ENCODE measurements at places on chromosomes 5 and 9.

GRCh38 chr9:676780-677438, 164.6 kb upstream of the DMRT1 start:
- no peak for DNase-seq

- DNase-seq, result no peak
Measured at GRCh38 chr9:130408669-130409068, 36.1 kb upstream of the ASS1 start.

DNA sequence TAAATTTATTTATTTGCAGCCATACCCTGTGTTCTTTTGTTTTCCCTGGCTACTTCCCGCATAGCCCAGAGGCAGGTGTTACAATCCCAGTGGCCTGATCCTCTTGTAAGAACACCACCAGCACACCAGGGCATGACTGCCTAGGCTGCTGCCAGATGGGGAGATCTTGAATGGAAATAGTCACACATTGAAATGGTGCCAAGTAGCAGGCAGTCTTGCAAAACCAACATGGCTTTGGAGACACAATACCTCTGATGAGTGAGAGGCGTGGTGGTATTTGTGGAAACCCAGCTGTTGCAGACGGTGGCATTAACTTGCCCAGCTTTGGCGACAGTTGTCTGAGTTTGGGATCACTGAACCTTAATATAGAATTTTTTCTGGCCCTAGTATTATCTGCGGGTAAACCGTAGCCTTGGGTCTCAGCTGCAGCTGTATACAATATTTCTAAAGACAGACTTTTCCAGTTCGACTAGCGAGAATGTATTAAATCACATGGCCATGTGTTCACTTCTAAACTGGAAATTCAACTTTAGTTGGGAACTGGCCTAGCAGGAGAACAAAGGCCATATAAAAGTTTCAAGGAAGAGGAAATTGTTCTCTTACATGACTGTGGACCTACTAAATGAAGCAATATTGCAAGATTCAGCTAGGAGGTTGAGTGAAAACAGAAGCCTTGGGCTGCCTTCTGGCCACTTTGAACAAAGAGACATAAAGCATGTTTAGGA, 277.0 kb downstream of the SMARCA2 start:
- no peak for DNase-seq

DNA sequence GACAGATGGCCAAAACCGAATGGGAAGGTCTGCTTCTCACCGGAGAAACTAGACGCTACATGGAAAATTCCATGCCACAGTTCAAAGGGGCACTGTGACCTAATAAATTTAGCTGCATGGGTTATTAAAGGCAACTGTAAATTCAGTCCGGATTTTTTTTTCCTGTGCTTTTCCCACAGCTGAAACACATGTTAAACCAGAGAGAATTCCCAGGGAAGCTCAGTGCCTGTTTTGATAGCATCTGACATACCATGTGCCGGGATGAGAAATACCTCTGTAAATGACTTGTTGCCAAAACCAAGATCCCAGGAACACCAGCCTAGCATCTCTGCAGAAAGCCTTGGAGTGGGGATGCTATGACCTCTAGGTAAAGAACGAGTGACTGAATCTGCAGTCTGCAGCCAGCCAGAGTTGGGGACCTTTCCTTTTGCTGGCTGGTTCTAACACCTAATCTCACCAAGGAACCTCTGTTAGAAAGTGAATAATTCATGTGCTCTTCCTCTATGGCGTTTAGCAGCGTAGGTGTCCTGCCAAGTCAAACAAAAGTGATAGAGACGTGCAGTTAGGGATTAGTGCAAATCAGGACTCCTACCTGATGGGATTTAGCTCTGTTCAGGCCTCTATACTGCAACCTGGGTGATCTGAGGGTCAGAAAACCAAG, 77.9 kb downstream of the SLIT3 start:
- DNase-seq, result no peak

DNA sequence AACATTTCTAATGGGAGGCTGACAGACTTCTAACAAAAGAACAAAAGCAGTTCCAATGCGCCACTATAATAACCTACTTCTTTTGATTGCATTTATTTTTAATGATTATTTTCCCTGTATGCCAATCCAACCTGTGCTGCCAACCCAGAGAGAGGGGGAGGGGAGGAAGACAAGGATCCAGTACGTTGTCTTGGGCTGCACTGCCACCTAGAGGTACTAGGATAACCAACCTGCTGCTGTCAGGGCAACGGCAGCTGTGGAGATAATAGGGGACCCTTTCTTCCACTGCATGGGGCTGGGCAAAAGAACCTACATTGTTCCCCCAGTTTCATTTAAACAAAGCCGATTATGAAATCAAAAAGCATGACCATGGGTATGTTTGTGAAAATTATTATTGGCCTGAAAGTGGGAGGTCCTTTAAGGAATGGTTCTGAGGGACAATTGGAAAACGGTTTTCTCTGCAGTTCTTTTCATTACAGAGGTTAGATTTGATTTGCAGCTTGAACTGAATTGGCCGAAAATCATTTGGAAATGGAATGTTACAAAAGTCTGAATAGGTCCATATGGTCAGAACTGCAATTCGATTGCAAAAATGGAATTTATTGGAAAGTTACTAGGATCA, 101.3 kb downstream of the RASEF start:
- DNase-seq, result peak; percentile 81

DNA sequence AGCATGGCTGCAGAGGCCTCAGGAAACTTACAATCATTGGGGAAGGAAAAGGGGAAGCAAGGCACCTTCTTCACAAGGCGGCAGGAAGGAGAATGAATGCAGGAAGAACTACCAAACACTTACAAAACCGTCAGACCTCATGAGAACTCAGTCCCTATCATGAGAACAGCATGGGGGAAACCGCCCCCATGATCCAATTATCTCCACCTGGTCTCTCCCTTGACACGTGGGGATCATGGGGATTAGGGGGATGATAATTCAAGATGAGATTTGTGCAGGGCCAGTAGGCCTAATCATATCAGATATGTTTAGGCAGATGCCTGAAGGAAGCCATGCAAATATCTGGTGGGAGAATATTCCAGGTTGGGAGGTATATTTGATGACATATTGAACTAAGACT, 1176.4 kb upstream of the CDH18 start:
- DNase-seq, result no peak

DNA sequence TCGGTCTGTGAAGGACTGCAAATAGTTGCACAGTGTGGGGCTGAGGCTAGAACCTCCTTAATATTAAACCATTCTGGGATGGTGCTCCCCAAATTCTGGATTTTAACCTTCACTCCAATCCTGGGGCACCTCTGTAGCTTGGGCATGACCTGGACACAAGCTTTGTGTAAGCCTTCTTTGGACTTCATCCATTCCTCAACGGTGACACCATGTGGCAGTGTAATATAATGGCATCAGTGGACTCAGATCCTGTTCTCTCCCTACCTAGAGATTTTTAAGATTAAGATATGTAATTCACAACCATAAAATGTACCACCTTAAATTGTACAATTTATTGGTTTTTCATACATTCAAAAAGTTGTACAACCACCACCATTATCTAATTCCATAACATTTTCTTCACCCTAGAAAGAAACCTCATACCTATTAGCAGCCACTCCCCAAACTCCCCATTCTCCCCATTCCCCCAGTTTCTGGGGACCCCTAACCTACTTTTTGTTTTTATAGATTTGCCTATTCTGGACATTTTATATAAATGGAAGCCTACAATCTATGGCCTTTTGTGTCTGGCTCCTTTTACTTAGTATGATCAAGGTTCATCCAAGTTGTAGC, 4.8 kb upstream of the PLGRKT start:
- peak; percentile 76 for DNase-seq

- no peak for DNase-seq
Measured at GRCh38 chr9:121550041-121550440, 50.4 kb upstream of the GGTA1 start.

DNA sequence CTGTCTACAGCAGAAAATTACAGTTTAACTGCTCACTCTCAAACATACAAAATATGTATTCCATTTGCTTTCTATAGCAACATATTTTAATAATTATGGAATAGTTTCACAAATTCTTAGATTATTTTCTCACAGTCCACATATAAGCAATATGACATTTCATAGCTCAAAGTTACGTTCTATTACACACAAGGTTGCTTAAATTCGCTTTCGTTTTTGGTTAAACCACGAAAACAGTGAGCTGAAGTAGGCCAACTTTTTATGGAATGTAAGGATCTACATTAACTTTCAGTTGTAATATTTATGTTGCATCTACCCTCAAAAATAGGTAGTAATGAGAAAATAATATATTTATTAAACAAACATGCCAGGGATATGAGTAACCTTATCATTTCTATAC, 966.0 kb upstream of the ACO1 start:
- no peak for DNase-seq

DNA sequence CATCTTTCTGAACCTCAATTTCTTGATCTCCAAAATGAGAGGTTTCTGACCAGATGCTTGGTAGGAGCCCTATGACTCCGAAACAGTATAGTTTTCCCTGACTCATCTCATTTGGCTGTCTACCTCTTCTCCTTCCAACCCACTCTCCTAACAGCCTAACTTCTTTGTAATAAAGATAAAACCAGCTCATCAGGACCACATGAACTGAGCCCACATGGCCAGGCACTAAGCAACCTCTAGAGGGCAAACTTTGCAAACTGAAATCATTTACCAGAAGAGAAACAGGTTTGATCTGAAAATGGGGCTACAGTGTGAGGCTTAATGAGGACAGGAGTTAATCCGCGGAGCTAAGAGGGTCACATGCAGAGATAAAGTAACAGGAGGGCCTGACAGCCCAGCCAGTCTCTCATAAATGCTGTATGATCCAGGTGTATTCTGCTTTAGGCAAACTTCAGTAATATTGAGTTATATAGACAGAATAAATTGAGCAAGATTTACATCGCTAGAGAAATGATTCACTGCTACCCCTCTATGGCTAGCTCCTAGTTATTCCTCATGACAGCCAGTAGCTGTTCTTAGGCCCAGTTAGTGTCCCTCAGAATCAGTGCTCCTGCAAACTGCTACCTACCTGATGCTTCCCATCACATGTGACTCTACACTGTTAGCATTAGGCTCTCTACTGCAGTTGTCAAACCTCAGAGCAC, 64.6 kb downstream of the ABCA1 start:
- DNase-seq, result peak; percentile 85

DNA sequence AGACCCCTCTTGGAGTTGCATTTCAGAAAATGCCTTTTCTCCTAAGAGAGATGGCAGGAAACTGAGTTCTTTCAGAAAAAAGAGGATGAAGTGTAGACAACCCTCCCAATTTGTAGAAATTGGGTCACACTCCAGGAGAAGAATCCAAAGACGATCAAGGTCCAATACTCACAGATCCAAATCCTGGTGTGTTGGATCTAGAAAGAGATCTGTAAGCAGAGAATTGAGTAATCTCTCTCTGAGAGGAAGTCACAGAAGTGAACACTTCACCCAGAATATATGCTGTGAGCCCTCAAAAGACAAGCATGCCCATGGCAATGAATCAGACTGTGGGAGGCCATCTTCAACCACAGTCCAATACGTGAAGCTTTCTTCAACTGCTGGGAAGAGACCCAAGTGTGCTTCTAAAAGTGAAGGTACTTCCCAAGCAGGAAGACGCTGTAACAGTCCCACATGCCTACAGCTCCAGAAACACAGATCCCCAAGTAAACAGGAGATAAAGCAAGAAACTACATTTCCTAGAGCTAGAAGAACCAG, 182.7 kb downstream of the SMC2 start:
- no peak for DNase-seq

DNA sequence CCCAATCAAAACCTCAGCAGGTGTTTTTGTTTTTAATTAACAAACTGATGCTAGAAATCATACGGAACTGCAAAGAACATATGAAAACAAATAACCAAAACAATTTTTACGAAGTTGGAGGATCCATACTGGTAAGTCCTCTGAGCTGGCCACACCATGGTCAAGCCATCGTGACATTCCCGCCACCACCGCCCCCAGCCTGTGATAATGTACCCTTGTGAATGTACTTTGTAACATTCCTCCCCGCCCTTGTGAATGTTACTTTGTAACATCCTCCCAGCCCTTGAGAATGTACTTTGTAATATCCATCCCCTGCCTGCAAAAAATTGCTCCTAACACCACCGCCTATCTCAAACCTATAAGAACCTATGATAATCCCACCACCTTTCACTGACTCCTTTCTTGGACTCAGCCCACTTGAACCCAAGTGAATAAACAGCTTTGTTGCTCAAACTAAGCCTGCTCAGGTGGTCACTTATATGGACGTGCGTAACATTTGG, 63.3 kb downstream of the RAPGEF6 start:
- DNase-seq, result no peak

GRCh38 chr5:156096259-156096658, 230.7 kb upstream of the SGCD start:
- DNase-seq, result no peak

DNA sequence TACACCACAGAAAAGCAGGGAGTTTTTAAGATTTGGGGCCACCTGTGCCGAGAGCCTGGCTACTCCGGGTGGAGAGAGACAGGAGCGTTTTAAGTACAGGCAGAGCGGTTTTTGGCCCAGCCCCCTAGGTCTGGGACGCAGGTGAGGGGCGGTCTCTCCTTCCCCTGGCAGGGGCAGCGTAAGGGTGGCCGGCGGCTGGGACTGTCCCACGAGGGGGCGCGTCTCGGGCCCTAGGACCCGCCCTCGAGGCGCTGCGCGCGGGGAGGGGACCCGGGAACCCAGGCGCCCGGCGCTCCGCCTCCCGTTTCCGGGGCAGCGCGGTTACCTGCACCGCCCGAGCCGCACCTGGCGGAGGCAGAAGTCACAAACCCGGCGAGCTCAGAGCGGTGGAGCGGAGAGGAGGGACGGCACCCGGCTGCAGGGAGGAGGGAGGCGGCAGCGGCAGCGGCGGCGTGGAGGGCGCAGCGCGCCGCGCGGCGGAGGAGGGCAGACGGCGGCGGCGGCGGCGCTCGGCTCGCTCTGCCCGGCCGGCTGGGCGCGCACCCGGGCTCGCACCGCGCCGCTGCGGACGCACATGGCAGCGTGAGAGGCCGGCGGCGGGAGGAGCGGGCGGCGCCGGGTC, at the start of gene WWC1:
TSS of gene WWC1 (plus strand) at position 304 of the 622 bp plus-strand sequence. CDS start 508 bp downstream, outside the sequence.
- peak; percentile 62 for DNase-seq

DNA sequence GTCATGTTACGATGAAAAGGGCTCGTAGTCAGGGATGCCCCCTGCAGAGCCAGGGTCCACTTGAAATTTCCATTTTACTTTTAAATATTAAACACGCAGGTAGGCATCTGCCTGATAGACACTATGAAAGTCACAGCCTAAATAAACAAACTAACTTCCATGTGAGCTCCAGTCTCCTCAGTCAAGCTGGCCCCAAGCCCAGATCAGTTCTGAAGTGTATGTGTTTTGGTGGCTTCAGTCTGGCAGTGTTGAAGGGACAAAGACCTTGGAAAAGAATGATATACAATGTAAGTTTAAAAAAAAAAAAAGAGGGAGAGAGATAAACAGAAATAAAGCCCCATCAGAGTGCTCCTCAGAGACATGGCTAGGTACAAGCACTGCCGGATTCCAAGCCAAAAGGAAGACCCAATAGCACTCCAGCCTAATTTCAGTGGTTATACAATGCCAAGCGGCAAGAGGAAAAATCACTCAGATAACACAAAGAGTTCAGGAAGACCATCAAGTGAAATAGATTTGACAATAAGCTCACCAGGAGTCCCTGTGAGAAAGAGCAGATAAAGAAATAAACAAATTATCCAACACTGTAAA, 181.0 kb downstream of the BNC2 start:
- DNase-seq, result no peak

All from suppressor macrophage treated with lipopolysaccharide for 1 hour (primary cell).